ENCODE measurements at places on chromosomes 7 and 10.

GRCh38 chr7:98223898-98224700 lies 12.9 kb downstream of the BHLHA15 start:
- no peak for DNase-seq

GRCh38 chr7:150928541-150928940 lies 49.6 kb downstream of the KCNH2 start:
- no peak for DNase-seq

GRCh38 chr10:60903096-60903495 lies 40.9 kb downstream of the RHOBTB1 start:
- DNase-seq = no peak

DNA sequence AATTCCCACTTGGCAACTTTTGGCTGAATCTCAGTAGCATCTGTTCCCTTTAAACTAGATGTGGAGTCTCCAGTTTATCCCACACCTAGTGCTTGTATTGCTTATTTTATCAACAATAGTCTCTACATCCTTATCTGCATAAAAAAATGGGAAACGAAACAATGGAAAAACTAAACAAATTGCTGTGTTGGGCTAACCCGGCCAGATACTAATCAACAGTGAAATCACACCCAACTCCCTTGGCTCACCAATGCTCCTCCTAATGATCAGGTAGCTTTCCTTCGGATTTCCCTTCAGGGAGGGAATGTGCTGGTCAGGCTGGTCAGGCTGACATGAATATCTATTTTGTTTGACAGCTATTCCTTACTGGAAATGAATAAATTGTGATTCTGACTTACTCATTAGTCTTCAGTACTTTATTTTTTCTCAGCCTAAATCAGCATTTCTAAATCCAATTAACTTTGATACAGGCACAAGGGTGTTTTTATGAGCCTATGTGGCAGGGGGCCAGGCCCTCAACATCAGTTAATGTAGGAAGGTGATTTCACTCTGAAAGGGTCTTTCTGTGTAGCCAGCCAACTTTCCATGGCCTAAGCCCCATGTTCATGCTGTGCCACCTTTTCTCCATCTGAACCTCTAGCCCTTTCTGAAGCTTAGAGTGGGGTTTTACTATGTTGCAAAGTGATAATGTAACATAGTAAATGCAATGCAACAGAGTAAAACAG lies 170.5 kb upstream of the NPSR1 start:
- no peak for DNase-seq

GRCh38 chr10:42553064-42553407 lies 85.3 kb downstream of the ZNF33B start:
- DNase-seq = no peak

- DNase-seq = no peak
Measured at GRCh38 chr10:3056280-3057037, 10.9 kb upstream of the PFKP start.

DNA sequence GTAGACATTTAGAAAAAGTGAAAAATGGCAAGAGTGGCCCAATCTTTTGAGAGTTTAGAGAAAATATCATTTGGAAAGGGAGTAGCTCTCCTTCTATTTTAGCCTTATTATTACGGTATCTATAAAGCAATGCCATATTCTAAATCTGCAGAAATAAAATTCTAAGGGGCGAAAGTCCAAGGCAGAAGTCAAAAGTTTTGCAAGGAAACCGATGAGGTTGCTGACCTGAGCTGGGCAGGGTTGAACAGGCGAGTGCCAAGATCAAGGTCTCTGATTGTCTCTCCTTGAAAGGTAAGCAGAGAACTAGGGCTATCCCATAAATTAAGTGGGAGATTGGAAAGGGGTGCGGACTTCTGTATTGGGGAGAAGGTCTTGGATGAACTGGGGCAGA lies 11.7 kb downstream of the TRIM56 start:
- no peak for DNase-seq

DNA sequence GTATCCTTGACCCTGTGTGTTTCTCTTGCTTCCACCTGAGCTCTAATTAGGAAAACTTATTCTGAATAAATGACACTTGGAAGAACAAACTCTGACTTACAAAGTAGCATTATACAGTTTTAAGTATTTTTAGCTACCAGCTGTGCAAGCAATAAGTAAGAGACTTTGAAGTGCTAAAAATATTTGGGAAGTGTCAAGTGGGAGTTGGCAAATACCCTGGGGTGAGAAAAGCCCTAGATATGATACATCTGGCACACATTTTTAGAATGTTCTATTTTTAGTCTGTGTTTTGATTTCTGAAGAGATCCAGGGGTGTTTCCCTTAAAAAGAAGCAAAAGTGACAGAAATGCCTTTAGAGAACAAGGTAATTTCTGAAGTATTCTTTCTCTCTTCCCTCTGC lies 132.7 kb upstream of the TEX47 start:
- no peak for DNase-seq

DNA sequence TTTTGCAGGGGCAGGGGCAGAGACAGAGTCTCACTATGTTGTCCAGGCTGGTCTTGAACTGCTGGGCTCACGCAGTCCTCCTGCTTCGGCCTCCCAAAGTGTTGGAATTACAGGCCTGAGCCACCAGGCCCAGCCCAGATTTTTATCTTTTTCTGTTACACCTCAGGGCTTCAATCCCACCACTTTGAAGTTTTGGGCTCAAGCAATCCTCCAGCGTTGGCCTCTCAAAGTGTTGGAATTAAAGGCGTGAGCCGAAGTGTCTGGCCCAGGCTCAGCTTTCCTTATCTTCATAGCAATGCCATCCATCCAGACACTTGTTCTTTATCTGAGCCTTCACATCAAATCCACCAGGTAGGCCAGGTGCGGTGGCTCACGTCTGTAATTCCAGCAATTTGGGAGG lies 4.1 kb downstream of the TAF6 start:
- DNase-seq = no peak

DNA sequence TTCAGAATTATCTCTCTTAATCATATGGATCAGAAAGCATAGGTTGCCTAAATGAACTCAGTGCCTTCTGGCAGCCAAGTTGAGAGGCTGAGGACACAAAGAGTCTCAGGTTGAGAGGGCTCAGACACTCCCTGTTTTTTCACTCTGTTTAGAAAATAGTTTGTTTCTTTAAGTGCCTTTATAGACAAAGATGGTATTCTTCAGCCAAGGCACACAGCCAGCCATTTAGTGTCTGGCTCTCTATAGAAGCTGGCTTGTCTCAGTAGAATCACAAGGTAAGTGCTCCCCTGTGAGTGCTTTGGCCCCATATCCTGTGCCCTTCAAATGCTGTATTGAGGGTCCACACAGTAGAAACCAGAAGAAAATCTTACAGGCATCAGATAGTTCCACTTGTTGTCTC lies 3.6 kb downstream of the GPR158 start:
- no peak for DNase-seq

Measured in common myeloid progenitor, CD34-positive (primary cell).